ENCODE measurements at places on chromosomes 4 and X.

DNA sequence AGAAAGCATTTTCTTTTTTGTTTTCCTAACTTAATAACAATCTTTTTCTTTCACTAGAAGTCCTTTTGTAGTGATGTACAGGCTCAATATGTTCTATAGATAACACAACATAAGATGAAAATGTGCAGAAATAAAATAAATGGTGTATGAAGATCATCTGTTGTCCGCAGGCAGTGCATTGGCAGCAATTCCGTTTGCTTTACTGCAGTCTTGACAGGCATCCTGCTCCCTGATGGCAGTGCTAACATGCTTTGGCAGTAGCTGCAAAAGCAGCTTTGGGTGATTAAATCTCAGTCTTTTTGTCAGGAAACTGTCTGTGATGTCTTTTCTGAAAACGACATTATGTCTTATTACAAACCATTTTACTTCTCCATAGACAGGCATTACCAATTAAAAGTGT, 131.4 kb downstream of the TRAM1L1 start:
- no peak for DNase-seq

GRCh38 chr4:112279025-112279881, 6.5 kb downstream of the TIFA start:
- DNase-seq = no peak

- DNase-seq = no peak
Measured at GRCh38 chr4:168101026-168101425, 8.7 kb downstream of the ANXA10 start.

DNA sequence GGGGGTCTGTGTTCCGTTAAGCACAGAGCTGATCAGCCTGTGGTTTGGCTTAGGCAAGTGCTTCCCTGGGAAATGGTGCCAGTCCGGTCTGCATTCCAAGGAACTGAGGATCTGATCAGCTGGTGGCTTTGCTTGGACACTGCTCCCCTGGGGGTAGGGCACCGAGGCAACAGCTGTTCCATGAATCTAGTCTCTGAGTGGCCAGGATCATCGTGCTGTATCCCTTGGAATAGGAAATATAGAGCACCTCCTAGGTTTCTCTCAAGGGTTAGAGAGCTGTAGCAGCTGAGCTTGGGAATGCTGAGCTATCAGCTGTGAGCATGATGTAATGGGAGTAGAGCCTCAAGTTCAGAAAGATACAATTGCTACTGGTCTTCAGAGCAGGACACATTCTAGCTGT, 863.9 kb downstream of the RAPGEF2 start:
- no peak for DNase-seq

DNA sequence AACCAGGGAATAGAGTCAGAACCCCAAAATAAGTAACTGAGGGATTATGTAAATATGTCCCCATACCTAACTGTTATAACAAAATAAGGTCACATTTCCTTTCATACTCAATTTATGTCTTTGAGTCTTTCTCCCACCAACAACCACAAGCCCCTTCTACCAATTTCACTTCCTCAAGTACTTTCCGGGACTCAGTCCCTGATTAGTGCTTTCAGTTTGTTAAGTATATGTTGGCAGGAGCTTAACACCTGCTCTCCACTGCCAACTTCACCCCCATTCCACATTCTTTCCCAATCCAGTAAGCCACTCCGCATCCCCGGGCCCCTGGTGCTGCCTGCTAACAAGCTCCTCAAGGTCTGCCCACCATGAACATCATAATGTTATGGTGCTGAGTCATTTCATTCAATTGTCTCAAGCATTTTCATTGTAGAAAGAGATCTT, 71.3 kb upstream of the SPRY1 start:
- DNase-seq = no peak

GRCh38 chrX:13940671-13941070, 89.0 kb downstream of the GEMIN8 start:
- DNase-seq = no peak

DNA sequence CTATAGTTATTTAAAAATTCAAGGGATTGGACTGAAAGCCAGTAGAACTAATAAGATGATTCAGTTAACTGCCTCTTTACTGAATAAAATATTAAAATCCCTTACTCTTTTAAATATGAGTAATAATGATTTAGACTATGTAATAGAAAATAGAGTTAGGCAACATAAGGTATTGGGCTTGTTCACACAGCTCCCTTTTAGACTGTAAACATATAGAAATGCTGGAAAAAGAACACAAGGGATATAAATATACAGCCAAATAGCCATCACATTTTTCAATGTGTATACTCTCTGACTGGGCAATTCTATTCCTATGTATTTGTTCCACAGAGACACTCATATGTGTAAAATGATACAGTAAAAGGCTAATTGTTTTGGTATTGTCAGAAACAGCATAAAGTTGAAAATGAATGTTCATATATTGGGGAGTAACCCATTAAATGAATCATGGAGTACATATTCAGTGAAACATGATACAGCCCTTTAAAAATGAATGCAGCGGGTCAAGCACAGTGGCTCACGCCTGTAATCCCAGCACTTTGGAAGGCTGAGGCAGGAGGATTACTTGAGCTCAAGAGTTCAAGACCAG, 129.8 kb downstream of the TBC1D19 start:
- DNase-seq = no peak

DNA sequence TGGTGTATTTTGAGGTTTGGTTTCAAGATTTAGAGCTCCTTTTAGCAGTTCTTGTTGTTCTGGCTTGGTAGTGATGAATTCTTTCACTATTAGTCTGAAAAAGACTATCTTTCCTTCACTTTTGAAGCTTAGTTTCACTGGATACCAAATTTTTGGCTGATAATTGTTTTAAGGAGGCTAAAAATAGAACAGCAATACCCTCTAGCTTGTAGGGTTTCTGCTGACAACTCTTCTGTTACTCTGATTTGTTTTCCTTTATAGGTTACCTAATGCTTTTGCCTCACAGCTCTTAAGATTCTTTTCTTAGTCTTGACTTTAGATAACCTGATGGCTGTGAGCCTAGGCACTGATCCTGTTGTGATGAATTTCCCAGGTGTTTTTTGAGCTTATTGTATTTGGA, 33.6 kb upstream of the HEPH start:
- no peak for DNase-seq

GRCh38 chr4:47484168-47484567, 907 bp upstream of the ATP10D start:
- no peak for DNase-seq

GRCh38 chrX:141375011-141375760, 132.9 kb upstream of the SPANXC start:
- no peak for DNase-seq

GRCh38 chrX:114127411-114128025, 456.4 kb upstream of the HTR2C start:
- DNase-seq = no peak

DNA sequence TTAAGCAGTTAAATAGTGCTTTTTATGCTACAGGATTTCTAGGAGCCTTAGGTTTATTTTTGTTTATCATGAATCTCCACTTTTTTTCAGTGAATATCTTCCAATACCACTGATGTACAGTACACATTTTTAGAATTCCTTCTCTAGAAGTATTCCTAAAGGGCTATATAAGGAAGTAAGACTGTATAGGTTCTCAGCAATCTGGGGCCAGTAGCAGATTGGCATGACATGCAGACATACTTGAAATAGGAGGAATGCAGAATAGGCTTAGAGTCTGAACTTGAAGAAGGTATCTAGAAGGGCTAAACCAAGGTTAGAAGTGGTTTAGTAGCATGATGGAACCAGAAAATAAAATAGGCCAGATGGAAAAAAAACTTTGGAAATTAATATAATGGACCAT, 29.8 kb downstream of the HEPH start:
- DNase-seq = no peak

GRCh38 chr4:168696280-168696679, 199.4 kb downstream of the PALLD start:
- no peak for DNase-seq

DNA sequence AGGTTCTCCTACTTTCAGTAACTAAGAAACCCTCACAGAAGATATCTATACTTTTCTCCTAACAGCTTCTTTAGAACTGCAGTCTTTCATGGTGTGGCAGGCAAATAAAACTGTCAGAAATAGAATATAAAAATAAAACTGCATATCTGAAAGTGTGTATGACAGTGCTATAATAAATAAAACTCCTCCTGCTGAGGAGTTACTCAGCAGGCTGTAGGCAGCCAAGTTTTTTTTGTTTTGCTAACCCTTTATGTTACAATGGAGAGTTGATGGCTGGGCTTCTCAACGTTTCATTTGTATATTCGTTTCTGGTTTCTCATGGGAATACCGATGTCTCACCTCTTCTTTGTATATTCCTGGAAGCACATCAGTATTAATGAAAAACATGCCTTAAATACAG, 18.2 kb upstream of the UGT2B10 start:
- no peak for DNase-seq

GRCh38 chr4:98639108-98639507, 19.3 kb downstream of the TSPAN5 start:
- no peak for DNase-seq

DNA sequence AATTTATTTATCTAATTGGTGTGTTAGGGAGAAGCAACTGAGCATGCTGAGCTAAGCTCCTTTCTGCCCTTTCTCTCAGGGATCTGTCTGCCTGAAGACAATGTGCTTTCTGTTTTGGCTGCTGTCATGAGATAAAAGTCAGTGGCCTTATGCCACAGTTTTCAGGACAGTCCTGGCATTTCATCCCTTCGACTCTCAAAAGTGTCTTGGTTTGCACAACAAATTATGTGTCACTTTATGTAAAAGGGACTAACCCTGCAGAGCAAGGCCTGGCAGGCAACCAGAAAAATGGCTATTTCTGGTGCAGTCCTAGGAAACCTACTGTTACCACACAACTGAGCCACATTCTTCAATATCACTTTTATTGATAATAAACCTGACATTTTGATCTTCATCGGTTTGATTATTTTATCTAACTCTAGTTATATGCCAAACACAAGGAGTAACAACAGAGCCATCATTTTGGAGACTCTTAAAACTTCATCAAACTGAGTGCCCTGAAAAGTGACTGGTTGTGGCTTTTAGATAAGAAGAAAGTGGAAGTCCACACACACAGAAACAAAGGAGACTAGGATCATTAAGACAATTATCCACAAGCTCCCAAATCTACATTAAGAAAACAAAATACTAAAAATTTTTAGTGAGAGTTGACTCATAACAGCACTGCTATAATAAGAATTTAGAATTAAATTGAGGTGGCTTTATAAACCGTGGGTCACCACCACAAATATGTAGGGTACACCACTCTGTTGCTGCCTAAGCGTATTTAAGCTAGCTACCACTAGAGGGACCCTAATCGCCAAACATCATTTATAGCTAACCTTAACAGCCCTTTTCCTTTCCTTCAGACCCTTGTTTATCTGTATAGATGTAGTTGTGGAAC, 95.9 kb upstream of the PTPN13 start:
- no peak for DNase-seq

- DNase-seq = no peak
Measured at GRCh38 chrX:139495324-139495723, 35.2 kb upstream of the F9 start.

DNA sequence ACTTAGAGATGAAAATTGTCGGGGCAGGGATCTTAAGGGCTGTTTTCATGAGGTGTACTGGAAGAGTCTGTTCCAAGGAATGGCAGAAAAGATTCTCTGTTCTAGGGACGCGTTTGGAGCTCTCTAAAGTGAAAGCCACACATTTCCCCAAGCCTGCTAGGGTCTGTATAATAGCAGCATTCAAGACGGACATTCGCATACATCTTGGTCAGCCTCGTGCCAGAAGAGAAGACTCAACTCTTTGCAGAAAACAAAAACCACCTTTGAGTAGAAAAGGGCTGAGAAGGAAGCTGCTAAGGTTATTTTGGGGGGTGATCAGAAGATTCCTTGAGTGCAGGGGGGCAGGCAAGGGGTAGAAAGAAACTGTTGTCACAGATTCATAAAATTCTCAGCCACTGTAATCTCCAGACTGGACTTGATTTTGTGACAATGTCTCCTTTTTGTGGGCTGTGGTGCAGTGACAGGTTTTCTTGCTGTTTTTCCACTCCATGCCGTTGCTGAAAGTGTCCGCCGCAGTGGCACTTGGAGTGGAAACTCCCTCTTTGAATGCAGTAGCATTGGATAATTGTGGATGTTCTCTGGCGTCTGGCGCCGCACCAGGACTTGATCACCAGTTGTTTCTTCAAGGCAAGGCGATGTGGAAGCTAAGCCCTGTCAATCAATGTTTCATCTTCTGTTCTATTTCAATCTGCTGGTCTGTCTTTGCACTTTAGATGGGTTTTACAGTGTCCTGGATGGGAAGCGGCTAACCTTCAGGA, 2.9 kb downstream of the GYG2 start:
- DNase-seq = no peak

DNA sequence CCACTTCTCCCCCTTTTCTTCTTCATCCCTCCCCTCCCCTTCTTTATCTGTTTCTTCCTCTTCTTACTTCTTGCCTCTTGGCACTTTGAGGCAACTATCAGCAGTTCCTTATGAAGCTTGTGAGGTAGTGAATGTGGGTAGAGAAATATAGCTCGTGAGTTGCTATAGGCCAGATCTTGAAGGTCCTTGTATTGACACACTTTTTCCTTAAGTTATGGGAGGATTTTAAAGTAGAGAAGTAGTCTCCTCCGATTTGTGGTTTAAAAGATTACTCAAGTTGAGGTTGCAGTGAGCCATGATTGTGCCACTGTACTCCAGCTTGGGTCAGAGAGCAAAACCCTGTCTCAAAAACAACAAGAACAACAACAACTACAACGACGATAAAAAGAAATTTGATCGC, 3.4 kb upstream of the RRAGB start:
- DNase-seq = no peak

DNA sequence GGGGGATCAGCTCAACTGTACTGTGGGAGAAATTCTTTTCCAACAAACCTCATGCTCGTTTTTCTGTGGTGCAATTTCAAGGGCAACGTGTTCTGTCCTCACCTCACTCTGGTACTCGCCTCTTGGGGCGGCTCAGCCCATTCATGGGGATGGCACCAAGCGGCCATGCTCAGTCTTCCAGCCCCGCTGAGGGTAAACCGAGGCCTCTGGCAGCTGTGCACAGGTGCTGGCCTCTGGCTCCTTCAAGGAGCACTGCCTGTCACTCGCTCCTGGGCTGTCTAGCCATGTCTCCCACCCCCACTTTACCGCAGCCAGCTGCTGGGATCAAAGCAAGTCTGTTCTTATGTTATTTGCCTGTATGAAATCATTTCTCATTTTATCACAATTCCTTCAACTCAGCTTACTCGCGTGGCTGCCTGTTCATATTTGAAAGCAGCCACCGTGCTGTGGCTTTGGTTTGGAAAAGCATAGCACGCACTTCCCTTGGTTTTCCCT, 70.2 kb downstream of the MTMR1 start:
- DNase-seq = no peak

DNA sequence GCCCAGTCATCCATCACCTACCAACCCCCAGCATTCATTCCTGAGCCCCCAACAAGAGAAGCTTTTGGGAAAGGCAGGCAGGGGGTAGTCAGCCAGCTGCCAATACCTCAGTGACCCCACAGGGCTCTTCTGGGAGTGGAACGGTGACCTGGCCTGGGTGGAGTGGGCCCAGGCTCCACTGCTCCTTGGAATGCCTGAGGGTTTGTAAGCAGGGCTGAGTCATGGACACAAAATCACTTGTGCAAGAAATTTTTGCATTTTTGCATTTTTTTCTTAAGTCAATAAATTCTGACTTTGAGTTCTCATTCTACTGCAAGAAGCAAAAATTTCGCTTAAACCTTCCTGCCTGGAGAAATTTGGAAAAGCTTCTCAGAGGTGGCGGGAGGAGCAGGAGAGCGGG, 18.5 kb downstream of the SORCS2 start:
- no peak for DNase-seq
